ENCODE measurements at places on chromosomes 6 and 20. TPM values are rescaled to one million over a fixed set of nuclear protein-coding genes. Genes with fewer than 3 reads are reported as not detected.

The TRIM27 gene
- total RNA-seq = 83.0 TPM

The SMOC2 gene
- total RNA-seq = not detected

The PLAGL2 gene
- total RNA-seq = 4.2 TPM

The WFDC12 gene
- not detected for total RNA-seq
